ENCODE measurements at places on chromosomes 6 and 20. TPM values are rescaled to one million over a fixed set of nuclear protein-coding genes. Genes with fewer than 3 reads are reported as not detected.

DNA sequence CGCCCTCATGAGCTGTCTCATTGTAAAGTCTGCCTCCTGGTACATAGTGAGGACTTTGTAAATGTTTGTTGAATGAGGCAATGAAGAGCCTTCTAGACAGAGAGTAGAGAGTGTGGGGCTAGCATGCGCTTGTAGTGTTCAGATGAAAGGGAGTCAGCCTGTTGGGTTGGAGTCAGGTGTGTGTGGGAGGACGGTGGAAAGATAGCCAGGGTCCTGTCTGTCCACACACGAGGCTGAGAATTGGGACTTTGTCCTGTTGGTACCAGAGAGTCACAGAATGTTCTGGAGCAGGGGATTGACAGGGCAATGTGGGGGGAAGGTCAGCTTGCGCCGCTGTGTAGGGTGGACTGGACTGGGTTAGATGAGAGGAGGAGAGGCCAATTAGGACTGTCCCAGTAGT lies 58.6 kb downstream of the RIOK1 start:
- DNase-seq: no peak
- no peaks in the 10 kb centered on the region for H3K27me3 ChIP-seq
- H3K4me1 ChIP-seq: no peaks in the 10 kb centered on the region
- H3K4me3 ChIP-seq: no peak overlapping the region

DNA sequence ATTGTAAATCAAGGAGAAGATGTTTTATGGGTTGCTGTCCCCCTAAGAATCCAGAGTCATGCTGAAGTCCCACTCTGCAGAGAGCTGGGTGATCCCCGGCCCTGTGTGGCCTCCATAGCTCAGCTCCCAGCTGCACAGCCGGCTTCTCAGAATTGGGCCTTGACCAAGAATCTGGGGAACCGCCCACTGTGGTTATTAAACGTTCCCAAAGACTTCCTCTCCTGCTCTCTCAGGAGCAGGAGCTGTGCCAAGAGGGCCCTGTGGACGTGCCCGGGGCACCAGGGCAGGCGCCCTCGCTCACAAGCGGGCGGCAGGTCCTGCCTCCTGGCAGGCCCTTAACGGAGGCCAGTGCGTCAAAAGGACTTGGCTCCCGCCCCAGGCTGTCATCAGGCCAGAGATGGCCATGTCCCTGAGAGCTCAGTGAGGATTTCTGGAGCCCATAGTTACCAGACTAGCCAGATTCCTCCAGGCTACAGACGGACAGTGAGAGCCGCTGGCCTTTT lies 30.4 kb downstream of the ZC3H12D start:
- DNase-seq: no peak
- H3K27ac ChIP-seq: no peak overlapping the region
- H3K4me1 ChIP-seq: no peaks in the 10 kb centered on the region
- H3K4me3 ChIP-seq: no peak overlapping the region

GRCh38 chr20:35200267-35200666 lies 26.2 kb upstream of the MMP24 start:
- no peaks in the 10 kb centered on the region for H3K4me1 ChIP-seq
- no peaks in the 10 kb centered on the region for H3K27me3 ChIP-seq
- H3K36me3 ChIP-seq: no peaks in the 10 kb centered on the region
- H3K4me3 ChIP-seq: no peak overlapping the region
- DNase-seq: no peak
- H3K27ac ChIP-seq: no peak overlapping the region

CGA gene
- total RNA-seq: not detected

RGL2 gene
- 98.0 TPM for total RNA-seq

DNA sequence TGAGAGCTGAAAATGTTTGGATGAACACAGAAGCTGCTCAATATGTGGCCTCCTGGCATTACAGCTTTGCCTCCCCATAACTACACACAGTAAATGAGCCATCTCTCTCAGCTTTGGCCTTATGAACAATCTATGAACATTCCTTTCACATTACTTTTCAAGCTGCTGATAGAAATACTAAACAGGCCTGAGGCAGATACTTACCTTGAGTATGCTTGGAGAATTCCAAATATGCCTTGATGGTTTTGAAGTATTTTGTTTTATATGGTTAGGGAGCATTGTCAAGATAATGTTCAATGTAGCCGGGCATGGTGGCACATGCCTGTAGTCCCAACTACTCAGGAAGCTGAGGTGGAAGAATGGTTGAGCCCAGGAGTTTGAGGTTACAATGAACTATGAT lies 104.5 kb downstream of the CD24 start:
- H3K4me1 ChIP-seq: no peaks in the 10 kb centered on the region
- no peak overlapping the region for H3K27ac ChIP-seq
- H3K27me3 ChIP-seq: no peaks in the 10 kb centered on the region
- H3K4me3 ChIP-seq: no peak overlapping the region

PDYN gene
- 0.56 TPM for total RNA-seq
